Stimulated activated CD8-positive, alpha-beta memory T cell treated with anti-CD3 and anti-CD28 coated beads, Interleukin-4, amount 100 ng/mL, for 4 hours (primary cell): ENCODE measurements at places on chromosomes 6 and 20.

DNA sequence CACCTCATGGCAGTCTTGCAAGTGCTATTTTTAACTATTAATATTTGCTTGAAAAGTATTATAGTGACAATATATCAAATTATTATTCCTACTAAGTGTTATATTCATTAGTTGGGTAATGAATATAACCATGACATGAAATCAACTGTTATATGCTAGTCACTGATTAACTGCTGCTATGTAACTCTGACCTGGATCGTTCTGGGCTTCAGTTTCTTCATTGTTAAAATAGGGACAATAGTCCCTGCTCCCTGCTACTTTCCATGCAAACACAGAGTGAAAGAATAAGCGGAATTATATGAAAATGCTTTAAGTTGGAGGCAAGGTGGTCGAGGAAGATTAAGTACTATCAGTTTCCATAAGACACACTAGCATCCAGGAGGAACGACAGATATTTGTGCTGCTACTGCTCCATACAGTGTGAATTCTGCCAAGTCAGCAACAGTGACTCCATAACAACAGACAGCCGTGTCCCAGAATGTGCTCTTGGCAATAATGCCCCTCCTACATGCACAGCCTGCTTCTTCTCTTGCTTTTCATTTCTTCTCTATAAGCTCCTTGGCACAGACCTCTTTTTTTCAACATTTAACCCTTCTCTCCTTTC is 107.2 kb downstream of the CHD6 start:
- no peak for DNase-seq

- DNase-seq = no peak
Measured at GRCh38 chr6:40999569-40999968, 39.5 kb downstream of the UNC5CL start.

DNA sequence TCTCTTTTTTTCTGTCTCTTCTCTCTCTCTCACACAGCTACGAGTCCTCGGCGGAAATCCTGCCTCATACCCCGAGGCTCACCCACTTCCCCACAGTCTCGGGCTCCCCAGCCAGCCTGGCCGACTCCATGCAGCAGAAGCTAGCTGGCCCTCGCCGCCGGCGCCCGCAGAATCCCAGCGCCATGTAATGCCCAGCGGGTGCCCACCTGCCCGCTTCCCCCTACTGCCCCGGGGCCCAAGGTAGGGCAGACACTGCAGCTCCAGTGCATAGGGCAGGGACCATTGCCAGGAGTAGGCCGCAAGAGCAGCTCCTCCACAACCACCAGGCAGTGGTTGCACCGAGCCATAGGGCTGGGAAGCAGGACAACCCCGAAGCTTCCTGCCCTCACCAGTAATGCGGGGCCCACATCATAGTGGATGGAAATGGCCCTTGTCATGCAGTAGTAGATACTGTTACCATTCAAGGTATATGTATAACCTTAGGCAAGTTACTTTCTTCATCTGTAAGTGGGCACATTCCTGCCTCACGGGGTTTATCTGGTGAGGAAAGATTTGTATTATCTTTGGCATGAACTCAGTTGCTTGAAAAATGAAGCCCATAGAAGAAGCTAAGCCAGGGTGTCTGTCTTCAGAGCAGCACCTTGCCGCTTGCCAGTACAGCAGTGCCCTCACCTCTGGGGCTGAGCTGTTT is 36.9 kb upstream of the ID1 start:
- no peak for DNase-seq

GRCh38 chr20:52251827-52252226 is 60.2 kb upstream of the ZFP64 start:
- DNase-seq = no peak

GRCh38 chr6:160356074-160356744 is 8.0 kb downstream of the SLC22A3 start:
- no peak for DNase-seq

GRCh38 chr6:25188232-25188631 is 90.9 kb upstream of the CARMIL1 start:
- DNase-seq = no peak

- DNase-seq = no peak
Measured at GRCh38 chr6:44294832-44295791, 18.0 kb downstream of the AARS2 start.

- DNase-seq = peak; percentile 72
Measured at GRCh38 chr20:38805502-38805957, at the start of gene PPP1R16B. Gene PPP1R16B (plus strand): TSS chr20:38805697. CDS start chr20:38835926, 30,229 bp downstream.

DNA sequence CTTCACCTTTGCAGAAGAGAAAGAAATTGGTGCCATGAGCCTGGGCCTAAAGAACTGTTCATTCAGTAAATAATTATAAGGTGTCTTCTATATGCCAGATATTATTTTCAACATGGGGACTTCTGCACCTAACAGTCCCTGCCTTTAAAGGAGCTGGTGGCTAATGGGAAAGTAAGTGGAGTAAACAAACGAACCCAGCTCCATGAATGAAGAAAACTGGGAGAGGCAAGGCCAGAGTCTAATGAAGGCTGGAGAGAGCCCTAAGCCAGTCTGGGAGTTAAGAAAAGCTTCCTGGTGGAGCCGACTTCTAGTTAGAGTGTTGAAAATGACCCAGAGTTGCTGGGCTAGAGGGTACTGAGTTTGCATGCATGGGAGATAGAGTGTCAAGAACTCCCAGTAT is 24.2 kb upstream of the EFHC1 start:
- DNase-seq = no peak

DNA sequence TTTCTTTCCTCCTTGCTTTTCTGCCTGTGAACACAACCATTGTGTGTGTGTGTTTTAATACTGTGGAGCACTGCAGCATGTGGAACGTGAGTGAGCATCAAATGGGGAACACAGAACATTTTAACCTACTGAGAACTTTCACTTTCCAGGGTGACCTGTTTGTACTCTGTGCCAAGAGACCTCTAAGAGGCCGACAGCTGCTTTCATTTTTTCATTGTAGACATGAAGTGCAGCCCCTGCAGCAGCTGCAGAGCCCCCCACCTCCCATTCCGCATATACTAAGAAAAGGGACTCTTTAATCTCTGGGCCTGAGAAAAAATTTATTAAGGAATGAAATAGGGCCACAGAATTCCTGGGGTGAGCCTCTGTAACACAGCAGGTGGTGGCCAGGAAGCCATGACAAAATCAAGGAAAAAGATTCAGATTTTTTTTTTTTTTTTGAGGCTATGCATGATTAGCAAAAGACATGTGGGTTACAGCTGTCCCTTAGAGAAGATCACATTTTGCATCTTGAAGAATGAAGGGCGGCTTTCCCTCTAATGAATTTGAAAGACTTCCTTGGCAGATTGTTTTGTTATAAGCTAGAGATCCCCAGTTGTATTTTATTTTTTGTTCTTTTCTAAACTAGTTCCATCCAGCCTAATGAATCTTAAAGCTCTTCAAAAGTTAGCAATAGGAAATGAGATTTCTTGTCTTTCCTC is 503.4 kb downstream of the CD109 start:
- DNase-seq = no peak

GRCh38 chr6:12271997-12272396 is 18.2 kb upstream of the EDN1 start:
- no peak for DNase-seq

- DNase-seq = no peak
Measured at GRCh38 chr6:56659721-56660380, 17.2 kb upstream of the DST start.

DNA sequence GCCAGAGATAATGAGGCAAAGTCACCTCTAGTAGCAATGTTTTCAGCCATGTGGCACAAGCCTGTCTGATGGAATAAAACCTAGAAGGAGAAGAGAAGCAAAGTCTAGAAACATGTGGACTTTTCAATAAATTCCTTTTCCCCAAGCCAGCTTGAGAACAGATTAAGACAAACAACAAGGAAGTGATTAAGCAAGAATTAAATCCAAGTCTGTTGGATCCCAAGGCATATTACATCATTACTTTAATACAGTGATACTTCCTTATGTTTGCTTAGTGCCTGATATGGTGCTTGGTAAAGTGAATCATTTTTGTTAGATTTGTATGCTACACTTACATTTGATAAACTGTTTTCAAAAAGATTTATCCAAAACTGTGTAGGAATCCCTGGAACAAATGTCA is 260.3 kb upstream of the FAM83B start:
- no peak for DNase-seq

DNA sequence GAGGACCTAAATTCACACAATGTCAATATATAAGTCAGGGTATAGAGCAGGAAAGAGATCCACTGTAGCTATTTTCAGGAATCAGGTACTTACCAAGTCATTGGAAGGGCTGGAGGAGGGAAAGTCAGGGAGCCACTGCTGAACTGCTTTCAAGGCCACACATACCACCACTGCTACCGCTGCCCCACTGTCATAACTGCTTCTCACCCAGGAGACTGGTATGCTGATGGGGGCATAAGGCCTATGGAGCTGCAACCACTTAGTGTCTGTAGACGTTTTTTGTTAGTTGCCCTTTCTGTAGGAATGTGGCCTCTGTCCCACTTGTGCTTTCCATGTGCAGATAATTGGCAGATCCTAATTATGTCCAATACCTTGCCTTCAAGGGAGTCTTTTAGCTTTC is 5.4 kb downstream of the SMAP1 start:
- DNase-seq = no peak

GRCh38 chr6:79993911-79994309 is 10.5 kb upstream of the TTK start:
- no peak for DNase-seq

GRCh38 chr6:141443668-141444289 is 688.9 kb upstream of the GJE1 start:
- no peak for DNase-seq

DNA sequence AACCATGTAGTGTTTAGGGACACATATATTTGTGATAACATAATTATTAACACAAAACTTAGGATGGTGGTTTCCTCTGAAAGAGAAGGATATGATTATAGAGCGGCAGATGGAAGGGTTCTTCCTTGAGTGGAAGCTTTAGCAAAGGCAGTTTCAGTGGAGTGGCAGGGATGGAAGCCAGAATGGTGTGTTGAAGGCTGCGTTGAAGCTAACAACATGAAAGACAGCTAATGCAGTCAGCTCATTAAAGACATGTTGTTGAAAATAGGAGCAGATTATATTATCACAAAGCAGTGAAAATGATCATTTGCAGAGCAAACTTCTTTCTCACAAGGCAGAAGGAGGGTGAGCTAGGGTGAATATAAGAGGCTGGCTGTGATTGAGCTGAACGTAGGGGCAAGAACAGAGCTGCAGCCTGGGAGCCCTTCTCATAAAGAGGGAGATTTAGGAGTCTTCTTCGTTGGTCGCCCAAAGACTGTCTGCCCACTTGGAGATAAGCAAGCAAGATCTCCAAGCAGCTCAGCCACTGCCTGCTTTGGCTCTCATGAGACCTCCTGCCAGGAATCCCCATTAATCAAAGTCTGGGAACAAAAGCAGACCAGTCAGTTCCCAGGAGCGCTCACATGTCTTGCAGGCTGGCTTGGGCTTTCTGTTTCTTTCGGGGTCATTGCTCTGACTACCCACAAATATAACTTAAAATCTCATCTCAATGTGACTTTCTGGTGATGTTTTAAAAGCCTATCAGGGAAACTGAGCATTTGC is 2.6 kb upstream of the ANKRD6 start:
- DNase-seq = no peak

DNA sequence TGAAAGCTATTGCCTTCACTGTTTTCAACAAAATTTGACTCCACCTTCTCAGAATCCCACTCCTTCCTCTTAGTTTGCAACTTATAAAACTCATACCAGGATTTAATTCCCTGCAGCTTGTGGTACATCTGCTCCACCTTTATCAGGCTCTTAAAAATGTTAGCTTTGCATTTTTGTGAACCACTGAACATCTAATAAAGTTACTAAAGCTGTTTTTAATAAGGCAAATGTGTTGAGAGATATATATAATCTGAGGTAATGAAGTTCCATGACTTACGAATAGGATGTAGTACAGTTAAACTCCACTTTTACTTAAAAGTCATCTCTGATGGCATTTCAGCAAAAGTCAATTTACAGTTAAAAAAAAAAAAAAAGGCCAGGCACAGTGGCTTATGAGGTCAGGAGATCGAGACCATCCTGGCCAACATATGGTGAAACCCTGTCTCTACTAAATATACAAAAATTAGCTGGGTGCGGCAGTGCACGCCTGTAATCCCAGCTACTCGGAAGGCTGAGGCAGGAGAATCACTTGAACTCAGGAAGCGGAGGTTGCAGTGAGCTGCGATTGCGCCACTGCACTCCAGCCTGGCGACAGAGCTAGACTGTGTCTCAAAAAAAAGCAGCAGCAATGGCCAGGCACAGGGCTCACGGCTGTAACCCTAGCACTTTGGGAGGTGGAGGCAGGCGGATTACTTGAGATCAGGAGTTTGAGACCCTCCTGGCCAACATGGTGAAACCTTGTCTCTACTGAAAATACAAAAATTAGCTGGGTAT is 106.2 kb downstream of the KIF13A start:
- DNase-seq = no peak

DNA sequence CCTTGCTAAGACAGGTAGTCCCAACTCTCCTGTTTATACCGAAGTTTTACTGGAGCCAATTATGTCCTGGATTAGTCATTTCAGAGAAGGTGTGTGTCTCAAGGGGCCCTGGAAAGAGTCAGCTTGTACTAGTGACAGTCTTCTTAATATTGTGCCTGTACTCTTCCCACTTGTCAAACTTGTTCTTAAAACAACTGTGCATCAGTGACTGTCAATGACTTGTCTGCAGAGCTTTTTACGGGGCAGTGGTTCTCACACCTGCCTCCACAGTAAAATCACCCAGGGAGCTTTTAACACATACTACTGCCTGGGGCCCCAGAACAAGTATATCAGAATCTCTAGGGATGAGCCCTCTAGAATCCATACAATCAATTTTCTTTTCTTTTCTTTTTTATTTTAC is 28.4 kb upstream of the GLP1R start:
- DNase-seq = no peak

DNA sequence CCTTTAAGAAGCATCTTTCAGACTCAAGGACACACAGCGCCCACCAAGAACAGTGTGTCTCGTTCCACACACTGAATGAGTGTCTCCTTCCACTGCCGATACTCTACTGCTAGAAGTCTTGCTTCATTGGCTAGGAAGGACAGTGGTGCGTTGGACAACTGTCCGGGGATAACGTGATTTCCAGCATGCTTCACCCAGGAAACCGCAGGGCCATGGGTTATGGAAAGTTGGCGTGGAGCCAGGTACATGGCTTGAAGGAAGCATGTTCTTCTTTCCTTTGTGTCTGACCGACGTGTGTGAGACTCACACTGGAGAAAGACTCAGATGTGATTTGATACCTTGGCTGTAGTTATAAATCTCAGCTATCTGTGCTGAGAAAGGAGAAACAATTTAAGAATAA is 73.2 kb downstream of the SMOC2 start:
- no peak for DNase-seq

GRCh38 chr20:5056801-5057599 is 55.7 kb upstream of the SLC23A2 start:
- peak; percentile 47 for DNase-seq

DNA sequence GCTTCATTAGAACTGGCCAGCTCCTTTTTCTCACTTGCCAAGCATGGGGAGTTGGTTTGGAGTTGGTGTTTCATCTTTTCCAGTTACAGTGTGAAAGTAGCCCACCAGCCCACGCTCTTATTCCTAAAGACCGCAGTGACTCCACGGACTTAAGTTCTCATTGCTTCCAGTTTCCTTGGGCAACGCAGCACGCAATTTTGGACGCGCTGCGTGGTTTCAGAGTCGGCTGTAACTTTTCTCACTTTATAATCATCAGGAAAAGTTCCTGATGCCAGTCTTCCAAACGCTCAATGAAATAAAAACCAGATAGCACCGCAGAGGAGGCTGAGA is 381 bp upstream of the PEX7 start:
- no peak for DNase-seq

GRCh38 chr20:35886537-35886936 is 67.8 kb downstream of the SCAND1 start:
- no peak for DNase-seq

GRCh38 chr20:57753332-57754164 is 43.7 kb upstream of the PMEPA1 start:
- DNase-seq = no peak
